ENCODE measurements at places on chromosomes 12 and 14.

DNA sequence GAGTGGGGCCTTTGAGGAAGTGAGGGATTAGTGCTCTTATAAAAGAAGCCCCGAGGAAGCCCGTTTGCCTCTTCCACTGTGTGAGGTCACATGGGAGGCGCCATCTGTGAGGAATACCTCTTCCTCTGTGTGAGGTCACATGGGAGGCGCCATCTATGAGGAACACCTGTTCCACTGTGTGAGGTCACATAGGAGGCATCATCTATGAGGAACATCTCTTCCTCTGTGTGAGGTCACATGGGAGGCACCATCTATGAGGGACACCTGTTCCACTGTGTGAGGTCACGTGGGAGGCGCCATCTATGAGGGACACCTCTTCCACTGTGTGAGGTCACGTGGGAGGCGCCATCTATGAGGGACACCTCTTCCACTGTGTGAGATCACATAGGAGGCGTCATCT is 69.7 kb downstream of the SLC24A4 start:
- no peak for DNase-seq

- DNase-seq = no peak
Observed at GRCh38 chr12:2876431-2877046, 435 bp downstream of the FOXM1 start.

DNA sequence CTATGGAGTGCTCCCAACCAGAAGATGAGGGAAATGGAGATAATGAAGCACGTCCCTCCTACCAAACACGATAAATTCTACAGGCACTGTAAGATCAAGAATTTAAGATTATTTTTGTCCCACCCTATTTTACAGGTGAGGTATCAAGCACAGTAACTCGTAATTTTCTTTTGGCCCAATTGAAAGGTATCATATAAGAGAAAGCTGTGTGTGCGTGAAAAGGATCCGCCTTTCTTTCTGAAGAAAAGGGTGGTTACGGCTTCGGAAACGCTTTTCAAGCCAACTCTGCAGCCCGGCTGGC is 733 bp upstream of the KLHDC2 start:
- DNase-seq = no peak

- DNase-seq = peak; percentile 4
Observed at GRCh38 chr12:51923506-51924365, 16.4 kb downstream of the ACVRL1 start.

DNA sequence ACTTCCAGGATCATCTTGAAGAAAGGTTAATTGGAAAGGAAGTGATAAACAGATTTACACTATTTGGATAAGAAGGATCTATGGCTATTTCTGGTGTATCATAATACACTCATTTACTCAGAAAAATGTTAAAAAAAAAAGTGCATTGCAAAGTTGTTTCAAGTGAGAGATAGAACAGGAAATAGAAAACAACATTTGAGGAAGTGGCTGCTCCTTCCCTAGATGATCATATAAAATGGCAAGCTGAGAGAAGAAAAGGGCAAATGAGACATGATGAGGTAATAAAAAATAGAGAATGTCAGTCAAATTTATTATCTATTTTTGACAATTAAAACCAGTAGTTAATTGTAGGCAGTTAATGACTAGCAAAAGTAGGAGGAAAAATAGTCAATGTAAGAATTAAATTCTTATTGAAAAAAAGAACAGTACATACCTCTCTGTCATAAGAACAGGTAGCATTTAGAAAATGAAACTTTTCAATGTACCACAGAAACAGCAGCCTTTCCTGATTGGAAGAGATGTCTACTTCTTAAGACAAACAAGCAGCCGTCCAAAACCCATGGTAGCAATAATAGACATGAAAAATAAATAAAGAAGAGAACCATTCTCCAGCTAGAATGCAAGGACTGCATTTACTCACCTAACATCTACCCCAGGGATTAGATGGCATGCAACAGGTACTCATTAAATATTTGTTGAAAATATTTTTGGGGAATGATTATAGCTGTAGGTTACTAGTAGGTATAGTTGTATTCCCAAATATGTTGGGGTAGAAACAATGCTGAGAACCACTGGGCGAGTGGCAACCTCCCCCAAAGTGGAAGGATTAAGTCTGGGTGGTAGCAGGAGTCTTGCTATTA is 63.9 kb upstream of the GRIP1 start:
- no peak for DNase-seq

DNA sequence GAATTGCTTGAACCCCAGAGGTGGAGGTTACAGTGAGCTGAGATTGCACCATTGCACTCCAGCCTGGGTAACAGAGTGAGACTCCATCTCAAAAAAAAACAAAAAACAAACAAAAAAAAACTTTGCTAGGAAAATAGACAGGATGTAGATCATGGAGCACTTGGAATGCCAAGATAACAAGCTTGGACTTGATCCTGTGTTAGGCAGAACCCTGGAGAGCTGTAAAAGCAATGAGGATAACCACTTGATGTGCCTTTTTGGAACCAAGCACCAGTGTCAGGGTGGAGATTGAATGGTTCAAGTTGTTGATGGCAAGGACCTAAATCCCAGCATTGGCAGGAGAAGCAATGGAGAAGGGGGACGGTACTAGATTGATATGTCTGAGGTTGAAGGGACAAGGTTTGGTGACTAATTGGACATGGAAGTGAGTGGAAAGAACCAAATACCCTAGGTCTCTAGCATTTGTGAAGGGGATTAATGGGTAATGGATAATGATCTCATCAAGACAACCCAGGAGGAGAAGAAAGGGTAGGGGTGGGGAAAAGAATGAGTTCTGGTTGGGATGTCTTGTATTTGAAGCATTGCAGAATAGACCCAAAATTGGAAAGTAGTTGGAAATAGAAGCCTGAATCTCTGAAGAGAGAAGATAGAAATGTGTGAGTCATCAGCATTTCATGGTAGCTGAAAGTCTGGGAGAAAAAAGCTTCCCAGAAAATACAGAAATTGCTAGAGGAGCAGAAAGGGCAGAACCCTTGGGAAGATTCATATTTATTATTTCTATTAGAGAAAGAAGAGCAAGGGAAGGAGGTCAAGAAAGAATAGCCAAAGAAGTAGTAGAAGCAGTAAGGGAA is 176.7 kb downstream of the NUAK1 start:
- no peak for DNase-seq

DNA sequence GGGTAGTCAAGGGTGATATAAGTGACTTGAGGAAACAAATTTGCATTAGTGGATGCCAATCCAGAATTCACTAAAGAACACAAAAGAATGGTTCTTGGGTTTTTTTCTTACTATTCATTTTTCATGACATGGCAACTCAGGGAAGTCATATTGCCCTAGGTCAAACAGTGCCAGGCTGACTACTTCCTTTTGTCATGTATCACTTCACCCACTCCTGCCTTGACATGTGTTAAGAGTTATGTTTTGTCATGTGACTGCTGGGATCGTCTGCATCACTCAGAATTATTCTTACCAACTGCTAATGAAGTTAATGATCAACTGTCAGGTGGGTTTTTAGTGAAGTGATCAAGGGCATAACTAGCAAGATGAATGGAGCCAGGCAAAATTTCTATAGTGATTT is 74.2 kb downstream of the PRORP start:
- no peak for DNase-seq

DNA sequence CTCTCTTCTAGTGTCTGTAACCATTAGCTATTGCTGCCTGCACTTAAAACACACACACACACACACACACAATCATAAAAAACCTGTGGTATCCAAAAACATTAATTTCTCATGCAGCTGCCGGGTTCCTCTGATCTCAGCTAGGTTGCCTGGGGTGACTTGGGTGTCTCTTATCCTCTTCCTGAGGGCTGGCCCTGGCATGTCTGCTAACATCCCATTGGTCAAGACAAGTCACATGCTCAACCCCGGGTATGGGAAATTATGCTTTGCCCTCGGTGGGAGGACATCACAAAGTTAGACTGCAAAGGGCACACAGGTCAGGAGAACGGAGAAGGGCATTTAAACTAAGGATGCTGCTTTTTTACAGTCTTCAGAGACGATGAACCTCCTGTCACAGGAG is 55.7 kb downstream of the TRPV4 start:
- no peak for DNase-seq

DNA sequence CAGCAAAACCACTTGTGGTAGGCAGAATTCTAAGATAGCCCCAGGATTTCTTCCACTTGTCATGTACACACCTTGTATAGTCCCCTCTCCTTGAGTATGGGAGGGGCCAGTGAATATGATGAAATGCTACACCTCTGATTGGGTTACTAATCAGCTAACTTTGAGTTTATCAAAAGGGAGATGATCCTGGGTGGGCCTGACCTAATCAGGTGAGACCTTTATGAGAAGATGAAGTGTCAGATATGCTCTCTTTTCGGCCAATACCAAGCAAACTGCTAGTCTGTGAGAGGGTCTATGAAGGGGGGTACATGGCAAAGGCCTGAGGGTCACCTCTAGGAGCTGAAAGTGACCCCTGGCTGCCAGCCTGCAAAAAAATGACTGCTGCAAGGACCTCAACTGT is 154.3 kb upstream of the CRY1 start:
- DNase-seq = no peak

DNA sequence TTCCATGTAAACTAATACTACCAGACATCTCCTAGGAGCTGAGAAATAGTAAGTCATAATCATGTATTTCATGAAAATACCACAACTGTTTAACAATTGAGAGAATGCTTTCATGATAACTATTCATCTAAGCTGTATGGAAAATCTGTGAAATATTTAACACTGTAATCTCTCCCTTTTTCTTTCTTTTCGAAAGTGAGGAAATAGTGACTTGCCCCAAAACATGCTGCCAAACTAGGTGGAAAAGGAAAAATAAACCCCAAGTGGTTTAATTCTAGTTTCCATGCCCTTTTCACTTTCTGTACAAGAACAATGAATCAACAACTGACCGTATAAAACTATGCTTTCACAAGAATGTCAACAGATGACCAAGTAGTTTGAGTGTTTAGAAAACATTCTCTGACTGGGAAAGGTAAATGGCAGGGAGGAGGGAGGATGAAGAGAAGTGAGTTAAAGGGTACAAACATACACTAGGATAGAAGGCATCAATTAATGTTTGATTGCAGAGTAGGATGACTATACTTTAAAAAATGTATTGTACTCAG is 147.5 kb upstream of the AVPR1A start:
- no peak for DNase-seq
